T-helper 9 cell (primary cell): ENCODE measurements at places on chromosomes 1 and 21.

DNA sequence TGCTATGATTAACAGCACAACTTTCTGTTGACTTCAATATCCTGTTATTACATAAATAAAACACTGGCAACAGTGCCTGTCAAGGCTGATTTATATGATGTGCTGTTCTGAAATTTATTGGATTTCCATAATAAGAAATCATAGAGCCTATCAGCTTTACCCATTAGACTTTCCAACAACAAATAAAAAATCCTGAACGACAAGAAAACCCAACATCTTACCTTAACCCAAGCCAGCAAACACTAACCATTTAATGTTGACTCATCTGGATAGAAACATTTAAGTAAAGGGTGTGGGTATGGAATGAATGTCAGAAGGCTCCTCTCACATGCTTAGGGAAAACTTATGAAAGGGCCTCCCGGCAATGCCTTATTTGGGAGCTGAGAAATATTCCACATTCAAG, 165.1 kb downstream of the SLC45A1 start:
- no peak for DNase-seq

- no peak for DNase-seq
Measured at GRCh38 chr1:233478611-233479010, 135.3 kb upstream of the KCNK1 start.

DNA sequence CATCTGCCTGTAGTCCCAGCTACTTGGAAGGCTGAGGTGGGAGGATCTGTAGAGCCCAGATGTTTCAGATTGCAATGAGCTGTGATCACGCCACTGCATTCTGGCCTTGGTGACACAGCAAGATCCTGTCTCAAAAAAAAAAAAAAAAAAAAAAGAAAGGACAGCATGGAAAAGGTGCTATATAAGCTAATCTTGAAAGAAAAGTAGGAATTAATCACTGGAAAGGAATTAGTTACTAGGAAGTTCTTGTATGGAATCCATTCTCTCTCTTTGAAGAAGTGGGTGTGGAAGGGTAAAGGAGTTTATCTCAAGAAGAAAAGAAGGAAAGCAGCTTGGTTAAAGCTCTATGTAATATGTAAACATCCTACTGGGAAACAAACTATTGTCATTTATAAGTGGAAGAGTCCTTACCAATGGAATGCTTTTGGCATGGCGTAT, 339.2 kb downstream of the DPYD start:
- no peak for DNase-seq

DNA sequence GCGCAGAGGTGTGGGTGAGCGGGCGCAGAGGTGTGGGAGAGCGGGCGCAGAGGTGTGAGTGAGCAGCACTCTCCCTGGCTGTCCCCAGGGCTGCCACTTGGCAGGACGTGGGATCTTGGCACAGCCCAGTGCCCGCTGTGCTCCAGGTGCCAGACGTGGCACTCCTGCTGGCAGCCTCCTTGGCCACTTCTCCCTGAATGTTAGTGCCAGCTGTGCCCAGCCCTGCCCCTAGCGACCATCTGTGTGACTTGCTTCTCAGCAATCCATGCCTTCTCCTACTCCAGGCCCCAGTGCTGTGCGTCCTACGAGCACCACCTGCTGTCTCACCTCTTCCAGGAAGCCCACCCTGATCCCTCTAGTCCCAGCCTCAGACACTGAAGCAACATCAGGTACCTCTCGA, 30.5 kb downstream of the KRTAP10-1 start:
- DNase-seq, result no peak

DNA sequence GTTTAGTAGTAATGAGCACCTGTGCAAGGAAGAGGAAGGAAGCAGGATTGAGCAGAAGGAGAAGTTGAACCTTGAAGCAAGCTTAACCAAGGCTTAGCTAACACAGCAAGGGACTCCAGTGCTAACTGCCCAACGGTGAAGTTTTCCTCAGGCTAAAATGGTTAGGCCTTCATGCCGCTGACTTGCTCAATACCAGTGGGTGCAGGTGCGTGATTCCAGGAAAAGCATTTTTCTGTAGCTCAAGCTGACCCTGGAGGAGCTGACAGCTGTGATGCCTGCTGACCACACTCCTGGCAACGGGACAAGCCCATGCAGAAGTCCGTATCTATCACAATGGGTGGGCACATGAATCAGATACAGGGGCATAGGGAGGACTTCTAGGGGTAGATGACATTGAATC, 76.5 kb upstream of the FGGY start:
- no peak for DNase-seq

GRCh38 chr1:167594822-167595221, 35.2 kb upstream of the RCSD1 start:
- DNase-seq, result no peak

GRCh38 chr1:40389871-40390560, 16.5 kb downstream of the SMAP2 start:
- DNase-seq, result no peak

GRCh38 chr1:166302989-166303758, 136.4 kb upstream of the FAM78B start:
- DNase-seq, result no peak

DNA sequence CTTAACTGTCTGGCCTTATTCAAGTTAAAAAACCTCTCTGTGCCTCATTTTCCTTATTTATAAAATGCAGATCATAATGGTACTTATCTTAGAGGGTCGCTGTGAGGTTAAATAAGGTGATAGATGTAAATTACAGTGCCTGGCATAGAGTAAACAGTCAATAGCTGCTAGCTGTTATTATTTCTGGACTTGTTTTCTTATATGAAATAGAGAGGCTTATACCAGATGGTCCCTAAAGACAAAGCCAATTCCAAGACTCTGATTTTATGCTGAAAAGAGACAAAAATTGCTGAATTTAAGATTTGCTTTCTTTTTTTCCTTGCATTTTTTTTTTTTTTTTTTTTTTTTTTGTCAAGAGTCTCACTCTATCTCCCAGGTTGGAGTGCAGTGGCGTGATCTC, 10.3 kb downstream of the PBX1 start:
- DNase-seq, result no peak

GRCh38 chr1:247998811-247999210, 14.6 kb upstream of the OR2L5 start:
- DNase-seq, result no peak
